ENCODE measurements at places on chromosomes 4 and X.
A peak's percentile ranks its signal among the peaks of the same experiment; 100 is the strongest.

- no peak for DNase-seq
Observed at GRCh38 chr4:153710681-153711080, 26.6 kb downstream of the TLR2 start.

DNA sequence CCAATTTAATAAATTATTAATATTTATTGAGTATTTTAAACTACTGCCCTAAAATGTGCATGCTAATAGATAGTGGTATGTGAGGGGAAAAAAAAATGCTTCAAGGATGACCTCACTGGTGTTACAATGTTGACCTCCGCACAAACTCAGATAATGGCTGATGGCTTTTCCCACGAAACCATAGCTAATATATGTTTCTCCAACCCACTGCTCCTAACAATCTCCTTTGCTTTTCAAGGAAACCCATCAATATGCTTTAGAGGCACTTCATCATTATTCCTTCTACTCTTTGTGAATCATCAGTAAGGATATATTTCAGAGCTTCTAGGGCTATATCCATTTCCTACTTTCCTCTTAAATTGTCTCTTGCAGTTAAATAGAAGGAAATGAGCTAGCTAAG is 1752.0 kb upstream of the TENM3 start:
- DNase-seq, result no peak

DNA sequence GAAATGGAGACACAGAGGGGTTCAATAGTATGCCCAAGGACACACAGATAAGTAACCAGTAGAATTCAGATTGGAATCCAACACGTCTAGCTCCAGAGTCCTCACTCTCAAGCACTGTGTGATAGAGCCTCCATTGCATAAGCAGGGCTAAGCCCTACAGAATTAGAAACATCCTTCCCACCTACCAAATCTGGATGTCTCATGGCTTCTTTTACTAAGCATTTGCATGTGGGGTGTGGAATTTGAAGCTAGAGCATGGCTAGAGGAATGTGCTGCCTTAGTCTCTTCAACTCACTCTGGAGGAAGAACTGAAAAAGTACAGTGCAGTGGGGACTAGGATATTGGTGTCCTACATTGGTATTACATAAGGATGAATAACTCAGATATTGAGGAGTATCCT is 119.4 kb downstream of the MFAP3L start:
- DNase-seq, result no peak

DNA sequence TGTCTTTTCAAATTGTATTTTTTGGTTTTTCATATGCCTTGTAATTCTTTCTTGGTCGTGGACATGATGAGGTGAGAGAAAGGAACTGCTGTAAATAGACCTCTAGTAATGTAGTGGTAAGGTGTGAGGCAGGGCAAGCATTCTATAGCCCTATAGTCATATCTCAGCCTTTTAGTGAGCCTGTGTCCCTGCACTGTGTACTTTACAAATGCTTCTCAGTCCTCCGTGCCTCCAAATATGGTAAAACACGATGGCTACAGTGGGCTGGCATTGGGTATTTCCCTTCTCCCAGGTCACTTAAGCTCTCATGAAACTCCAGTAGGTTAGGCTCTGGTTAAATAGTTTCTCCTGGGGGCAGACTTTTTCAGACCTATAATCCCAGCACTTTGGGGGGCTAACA is 57.9 kb upstream of the PLS3 start:
- DNase-seq, result no peak

GRCh38 chr4:169620880-169621248 is 486 bp downstream of the CLCN3 start:
- peak; percentile 65 for DNase-seq

- DNase-seq, result no peak
Observed at GRCh38 chrX:155949098-155949497, 48.4 kb upstream of the IL9R start.

- DNase-seq, result peak; percentile 81
Observed at GRCh38 chrX:107718156-107718621, 57.4 kb downstream of the TSC22D3 start.

GRCh38 chr4:3030566-3031356 is 43.6 kb downstream of the HTT-AS start:
- no peak for DNase-seq

GRCh38 chrX:51852621-51853020 is 40.8 kb upstream of the MAGED1 start:
- DNase-seq, result no peak

DNA sequence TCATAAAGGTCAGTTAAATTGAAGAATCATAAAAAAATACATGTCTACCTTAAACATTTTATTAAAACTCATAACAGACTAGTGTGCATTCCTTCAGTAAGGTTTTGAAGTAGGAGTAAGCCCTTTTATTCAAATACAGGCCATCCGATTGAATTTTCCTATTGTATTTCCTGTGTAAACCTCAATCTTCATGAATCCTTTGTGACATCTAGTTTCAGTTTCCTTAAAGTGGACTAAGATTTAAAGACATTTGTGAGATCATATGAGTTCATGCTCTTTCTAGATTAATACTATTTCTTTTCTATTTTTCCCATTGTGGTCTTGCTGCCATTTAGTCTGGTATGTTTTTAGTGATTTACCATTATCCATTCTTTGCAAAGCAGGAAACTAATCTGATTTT is 644.7 kb upstream of the BOD1L1 start:
- peak; percentile 31 for DNase-seq

DNA sequence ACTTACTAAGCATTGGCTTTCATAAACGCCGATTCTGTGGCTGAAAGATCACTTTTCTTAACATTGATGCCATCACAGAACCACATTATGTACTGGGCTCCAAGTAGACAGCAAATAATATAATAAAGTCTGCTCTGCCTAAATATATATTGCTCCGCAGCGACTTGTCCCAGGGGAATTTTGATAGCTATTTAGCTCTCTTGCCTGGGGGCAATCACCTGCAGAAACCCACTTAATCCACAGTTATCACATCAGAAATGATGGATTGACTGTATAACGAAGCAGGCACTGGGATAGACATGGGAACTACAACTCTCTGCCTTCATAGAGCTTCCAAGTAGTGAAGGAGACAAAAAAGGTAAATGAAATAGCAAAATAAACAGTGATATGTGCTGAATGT is 48.0 kb upstream of the MYOZ2 start:
- no peak for DNase-seq

DNA sequence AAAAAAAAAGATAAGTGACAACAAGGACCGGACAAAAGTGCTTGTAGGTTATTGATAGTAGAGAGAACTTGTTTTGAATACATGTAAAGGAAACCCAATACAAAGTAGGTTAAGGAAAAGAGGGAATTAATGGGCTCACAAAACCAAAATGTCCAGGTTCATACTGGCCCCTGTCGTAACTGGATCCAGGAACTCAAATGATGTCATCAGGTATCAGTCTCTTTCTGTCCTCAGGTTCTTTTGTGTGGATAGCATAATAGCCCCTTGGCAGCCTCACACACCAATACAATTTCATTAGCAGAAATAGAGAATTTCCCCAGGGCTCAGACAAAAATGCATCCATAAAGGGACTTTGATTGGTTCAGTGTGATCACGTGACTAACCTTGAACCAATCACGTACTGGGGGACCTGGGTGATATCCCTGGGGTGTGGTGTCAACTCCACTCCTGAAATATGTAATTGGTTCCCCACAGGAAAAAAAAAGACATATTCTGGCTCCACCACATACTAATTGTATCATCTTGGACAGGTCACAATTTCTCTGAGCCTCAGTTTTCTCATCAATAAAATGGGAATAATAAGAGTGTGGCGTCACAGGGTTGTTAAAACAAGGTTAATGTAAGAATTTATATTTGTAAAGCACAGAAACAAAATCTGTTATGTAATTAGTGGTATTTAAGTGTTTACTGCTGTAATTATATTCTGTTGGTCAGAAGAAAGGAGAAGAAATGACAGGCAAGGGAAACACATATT is 174.8 kb downstream of the PDGFRA start:
- no peak for DNase-seq

- DNase-seq, result no peak
Observed at GRCh38 chr4:24433515-24434214, 150.7 kb downstream of the DHX15 start.

GRCh38 chrX:132217203-132218073 is 1.8 kb downstream of the RAP2C start:
- DNase-seq, result peak; percentile 95

DNA sequence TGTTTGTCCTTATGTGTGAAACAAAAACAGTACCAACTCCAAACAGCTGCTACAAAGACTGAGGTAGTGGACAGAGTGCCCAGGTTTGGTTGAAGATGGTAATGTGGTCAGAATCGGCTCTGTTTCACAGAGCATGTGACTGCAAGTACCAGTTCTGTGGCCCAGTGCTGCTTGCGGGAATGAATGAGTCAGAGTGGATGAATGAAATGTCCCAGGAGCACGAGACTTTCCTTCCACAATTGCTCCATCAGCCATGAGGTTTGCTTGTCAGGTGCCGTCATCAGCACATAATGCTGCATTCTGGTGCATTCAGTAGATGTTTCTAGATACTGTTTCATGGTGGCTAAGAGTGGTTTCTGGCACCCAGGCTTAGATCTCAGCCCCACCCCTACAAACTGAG is 84.2 kb downstream of the GPR143 start:
- DNase-seq, result no peak

GRCh38 chr4:2869659-2870058 is 26.0 kb downstream of the ADD1 start:
- DNase-seq, result no peak

GRCh38 chr4:8108991-8109390 is 49.6 kb downstream of the ABLIM2 start:
- no peak for DNase-seq

DNA sequence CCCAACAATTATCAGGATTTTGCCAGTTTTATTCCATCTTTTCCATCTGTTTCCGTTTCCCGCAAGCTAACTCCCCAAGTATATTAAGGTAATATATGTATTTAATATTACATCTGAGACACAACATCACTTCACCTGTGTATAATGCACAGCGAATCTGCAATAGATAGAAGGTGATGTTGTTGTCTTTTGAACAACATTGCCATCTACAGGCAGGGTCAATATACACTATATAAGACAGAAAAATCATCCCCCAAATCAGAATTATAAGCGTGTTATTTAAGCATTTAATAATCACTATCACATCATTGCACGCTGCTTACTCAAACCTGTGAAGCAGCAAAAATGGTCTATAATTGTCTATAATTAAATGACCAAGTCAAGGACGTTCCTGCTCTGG is 1115.5 kb downstream of the NLGN4X start:
- DNase-seq, result peak; percentile 26

- DNase-seq, result no peak
Observed at GRCh38 chr4:14863418-14864364, 138.6 kb upstream of the CPEB2 start.

GRCh38 chr4:64000241-64000640 is 409.0 kb downstream of the TECRL start:
- no peak for DNase-seq

- no peak for DNase-seq
Observed at GRCh38 chr4:154836513-154836912, 55.4 kb downstream of the RBM46 start.

DNA sequence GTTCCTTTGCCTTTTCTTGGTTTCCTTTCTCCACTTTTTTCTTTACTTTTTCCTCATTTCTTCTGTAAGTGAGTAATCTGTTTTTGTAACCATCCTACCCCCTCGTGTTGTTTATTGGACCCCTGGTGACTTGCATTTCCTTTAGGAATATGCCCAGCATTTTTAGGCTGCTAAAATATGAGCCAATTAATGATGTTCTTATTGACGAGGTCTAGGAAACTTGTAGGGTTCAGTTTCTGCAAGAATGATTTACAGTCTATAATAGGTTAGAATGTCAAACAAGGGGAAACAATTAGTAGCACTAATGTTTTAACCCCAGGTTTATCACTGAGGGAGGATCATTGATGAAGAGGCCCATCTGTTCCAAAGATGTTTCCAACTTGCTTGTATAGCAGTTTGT is 79.0 kb downstream of the CPE start:
- DNase-seq, result no peak

DNA sequence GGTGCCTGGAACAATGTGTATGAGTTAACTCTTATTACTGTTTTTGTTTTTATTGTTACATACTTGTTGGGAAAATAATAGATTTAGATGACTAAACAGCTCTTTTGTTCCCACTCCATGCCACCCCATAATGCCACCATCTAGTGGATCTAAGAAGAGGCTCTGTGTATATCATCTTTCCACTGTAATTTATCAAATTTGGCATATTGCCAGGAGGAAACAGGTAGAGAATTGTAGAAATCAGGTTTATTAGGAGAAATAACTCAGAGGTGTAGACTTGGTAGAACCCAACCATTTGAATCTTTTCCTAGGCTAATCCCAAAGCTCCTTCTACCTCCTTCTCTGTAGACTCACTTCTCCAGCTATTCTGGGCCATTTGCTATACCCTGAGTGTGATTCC is 150.6 kb downstream of the GATB start:
- no peak for DNase-seq

DNA sequence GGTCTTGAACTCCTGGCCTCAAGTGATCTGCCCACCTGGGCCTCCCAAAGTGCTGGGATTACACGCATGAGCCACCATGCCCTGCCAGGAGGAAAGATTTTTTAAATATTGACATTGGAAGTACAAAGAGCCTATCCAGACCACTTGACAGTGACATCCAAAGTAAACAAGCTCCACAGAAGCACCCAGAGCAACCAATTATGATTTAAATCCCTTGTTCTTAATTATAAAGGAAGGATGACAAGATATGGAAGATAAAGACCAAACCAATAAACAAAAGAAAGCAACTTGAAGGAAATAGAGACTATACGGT is 27.7 kb upstream of the RPL34 start:
- DNase-seq, result no peak

DNA sequence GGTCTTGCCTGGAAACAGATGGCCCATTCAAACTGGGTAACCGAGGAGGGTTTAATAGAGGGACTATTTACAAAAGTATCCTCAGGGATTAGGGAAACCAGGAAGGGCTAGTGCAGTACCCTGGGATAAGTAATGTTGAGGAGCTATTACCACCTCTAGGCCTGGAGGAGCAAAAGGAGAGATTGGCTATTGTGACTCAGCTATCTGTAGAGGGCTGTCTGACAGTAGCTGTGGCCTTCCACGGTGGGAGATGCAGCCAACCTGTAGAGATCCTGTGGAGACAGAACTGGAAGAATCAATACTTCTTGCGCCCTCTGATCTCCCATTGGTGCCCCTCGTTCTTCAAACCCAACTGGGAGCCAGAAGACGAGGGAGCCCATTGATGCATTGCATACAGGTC is 34.1 kb upstream of the RPS6KA3 start:
- DNase-seq, result peak; percentile 15

- DNase-seq, result no peak
Observed at GRCh38 chrX:53674581-53674980, 11.9 kb downstream of the HUWE1 start.

DNA sequence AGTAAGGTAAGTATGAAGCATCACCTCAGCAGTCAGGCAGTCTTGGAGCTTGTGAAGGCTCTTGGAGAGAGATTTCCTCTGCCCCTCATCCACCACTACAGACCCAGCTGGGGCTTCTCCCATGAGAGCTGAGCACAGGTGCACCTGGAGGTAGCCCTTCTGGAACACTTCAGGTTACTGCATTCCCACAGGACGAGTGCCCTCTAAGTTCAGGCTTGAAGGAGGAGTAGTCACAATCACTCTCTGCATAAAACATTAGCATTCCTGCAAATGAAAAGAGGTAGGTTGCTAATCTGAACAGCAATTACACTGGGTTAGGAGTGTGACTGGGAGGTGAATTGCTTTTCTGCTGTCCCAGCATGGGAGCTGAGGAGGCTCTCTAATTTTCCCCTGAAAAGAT is 308.8 kb downstream of the TEX13C start:
- DNase-seq, result no peak

Data from common myeloid progenitor, CD34-positive (primary cell).